ENCODE measurements at places on chromosomes 4 and X.

- DNase-seq, result no peak
Measured at GRCh38 chr4:25590171-25590570, 65.5 kb upstream of the SLC34A2 start.

DNA sequence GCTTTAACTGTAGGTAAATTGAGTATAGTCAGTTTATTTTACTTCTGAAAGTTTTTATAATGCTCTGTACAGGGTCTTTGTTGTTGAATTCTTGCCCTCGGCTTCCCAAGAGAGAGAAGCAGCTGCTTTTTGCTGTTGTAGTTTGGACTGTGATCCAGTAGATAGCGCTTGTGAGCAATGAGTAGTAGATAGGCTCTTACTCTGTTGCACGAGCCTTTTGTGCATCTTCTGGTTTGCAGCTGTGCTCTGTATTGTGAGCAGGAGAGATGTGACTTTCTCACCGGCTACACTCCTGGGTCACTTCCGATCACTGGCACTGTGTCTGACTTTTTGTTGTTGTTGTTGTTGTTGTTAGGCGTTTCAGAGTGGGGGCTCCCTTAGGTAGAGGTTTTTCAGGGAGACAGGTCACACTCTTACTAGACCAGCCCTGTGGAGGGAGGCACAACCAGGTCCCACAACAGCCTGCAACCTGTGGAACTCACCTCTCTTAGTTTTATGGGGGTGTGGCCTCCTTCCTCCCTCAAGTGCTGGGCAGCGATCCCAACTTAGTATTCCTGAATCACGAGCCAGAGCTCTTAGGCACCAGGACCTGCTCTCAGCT is 822.1 kb upstream of the GALNTL6 start:
- DNase-seq, result no peak

GRCh38 chrX:126265116-126265515 is 99.0 kb upstream of the DCAF12L2 start:
- no peak for DNase-seq

DNA sequence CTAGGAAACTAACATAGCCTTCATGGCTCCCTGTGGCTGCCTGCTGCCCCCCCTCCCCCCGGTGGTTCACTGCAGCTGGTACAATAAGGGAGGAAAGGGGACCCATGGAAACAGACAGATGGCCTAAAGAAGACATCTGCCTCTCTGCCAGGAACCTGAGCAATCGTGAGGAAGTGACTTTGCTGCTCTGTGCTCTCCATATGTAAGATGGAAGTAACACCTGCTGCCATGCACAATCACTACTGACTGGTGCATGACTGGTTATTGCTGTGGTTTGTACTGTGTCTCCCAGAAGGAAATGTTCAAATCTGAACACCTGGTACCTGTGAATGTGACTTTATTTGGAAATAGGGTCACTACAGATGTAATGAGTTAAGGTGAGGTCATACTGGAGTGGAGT is 43.6 kb downstream of the CD99L2 start:
- no peak for DNase-seq

DNA sequence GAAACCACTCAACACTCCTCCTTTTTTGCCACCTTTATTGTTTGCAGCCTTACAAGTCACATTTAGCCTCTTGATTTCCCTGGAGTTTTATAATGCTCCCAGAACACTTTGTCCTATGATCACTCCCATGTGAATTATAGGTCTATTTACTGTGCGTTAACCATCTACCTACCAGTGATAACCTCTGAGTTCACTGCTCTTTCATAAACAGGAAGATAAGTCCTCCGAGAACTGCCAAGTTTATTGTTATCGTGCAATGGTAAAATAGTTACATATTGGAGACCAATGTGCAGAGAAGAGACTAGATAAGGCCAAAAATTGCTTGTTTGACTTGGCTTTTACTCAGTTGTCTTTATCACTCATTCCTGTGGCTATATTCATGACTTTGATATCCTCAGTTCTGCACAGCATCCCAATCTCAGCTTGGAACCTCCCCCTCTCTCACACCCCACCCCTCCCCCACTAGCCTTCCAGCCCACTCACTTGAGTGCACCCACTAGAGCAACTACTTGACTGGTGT is 12.9 kb upstream of the NUDT9 start:
- no peak for DNase-seq

- DNase-seq, result no peak
Measured at GRCh38 chr4:79281566-79282359, 44.1 kb downstream of the NAA11 start.

- DNase-seq, result no peak
Measured at GRCh38 chr4:185744946-185745345, 67.0 kb downstream of the SORBS2 start.

DNA sequence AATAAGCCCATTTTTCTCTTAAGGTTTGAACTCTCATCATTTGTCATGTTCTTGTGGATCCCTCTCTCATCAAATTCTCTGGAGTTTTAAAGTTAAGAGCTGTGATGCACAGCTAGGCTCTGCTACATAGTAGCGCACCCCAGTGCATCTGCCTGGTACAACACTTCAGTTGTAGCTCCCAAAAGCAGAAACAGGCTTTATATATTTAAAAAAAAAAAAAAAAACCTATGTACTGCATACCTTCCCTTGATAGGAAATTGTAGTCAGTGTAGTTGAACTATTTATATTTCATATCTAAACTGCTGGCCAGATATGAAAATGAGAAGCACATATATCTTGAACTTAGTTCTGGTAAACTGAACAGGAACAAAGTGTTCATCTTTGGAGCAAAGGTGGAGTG is 131.4 kb downstream of the KLHL13 start:
- no peak for DNase-seq

GRCh38 chrX:97211070-97211469 is 327.4 kb downstream of the RPA4 start:
- no peak for DNase-seq

- DNase-seq, result no peak
Measured at GRCh38 chr4:6153874-6154273, 46.5 kb downstream of the JAKMIP1 start.

- DNase-seq, result no peak
Measured at GRCh38 chr4:27397886-27398285, 537.2 kb downstream of the STIM2 start.

DNA sequence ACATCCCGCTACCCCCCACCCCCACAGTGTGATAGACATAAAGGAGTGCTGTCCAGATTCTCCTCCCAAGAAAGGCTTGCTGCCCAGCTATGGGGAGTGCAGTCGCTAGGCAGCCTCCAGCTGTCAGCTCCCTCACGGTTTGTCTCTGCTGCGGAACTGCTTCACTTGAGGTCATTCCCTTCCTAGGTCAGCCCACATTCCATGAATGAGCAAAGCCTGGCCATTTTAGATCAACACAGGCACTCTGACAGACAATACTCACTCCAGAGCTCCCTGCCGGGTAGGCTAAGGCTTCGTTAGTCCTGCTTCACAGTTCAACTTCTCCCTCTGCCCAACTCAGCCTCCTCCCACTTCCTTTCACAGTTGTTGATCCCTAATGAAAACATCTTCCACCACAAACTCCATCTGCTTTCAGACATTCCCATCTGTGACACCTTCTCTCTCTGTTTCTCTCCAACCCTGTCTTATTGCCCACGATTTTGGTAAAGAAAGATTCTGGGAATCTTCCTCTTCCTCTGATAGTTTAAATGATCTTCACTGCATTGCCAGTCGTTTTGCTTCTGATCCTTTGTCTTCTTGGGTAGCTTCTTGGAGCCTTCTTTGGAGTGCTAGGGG is 318.9 kb upstream of the F9 start:
- no peak for DNase-seq

GRCh38 chr4:74933562-74934015 is 673 bp downstream of the PARM1 start:
- no peak for DNase-seq

GRCh38 chr4:42080306-42080705 is 72.1 kb downstream of the BEND4 start:
- no peak for DNase-seq

GRCh38 chr4:77538144-77538543 is 67.5 kb upstream of the CXCL13 start:
- no peak for DNase-seq

DNA sequence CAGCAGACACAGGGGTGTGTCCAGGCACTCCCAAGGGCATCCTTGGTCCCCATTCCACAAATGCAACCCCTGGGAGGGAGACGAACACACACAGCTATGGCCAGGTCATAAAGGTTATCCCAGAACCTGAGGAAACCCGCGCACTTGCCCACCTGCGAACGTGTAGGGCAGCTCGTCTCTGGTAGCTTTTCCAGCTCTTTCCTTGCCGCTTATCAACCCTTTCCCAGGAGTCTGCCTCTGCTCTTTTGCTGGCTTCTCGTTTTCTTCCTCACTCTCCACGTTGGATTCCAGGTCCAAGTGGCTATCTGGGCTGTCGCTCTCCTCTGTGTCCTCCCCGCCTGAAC is 13.5 kb downstream of the NOP14 start:
- no peak for DNase-seq

DNA sequence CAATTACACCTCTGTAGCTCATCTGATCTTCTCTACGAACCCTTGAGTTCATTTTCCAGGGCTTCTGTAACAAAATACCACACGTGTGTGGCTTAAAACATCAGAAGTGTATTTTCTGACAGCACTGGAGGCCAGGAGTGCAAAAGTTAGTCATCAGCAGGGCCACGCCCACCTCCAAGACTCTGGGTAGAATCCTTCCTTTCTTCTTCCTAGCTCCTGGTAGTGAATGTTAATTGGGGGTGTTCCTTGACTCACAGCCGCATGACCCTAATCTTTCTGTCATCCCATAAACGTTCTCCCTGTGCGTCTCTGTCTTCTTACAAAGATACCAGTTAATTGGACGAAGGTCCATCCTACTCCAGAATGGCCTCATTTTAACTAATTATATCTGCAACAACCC is 115.0 kb downstream of the TRIML1 start:
- no peak for DNase-seq

DNA sequence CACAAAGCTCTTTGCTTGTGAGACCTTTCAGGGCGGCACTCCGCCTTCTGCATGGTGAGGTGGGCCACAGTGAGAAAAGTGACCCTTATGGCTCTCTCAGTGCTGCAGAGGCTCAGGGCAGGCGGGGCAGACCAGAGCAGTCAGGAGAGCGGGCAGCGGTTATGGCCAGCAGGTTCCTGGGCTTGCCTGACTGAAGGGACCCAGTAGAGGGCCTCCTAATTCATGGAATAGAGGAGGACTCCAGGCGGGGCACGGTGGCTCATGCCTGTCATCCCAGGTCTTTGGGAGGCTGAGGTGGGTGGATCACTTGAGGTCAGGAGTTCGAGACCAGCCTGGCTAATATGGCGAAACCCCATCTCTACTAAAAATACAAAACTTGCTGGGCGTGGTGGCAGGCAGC is 91.4 kb downstream of the CLNK start:
- no peak for DNase-seq

DNA sequence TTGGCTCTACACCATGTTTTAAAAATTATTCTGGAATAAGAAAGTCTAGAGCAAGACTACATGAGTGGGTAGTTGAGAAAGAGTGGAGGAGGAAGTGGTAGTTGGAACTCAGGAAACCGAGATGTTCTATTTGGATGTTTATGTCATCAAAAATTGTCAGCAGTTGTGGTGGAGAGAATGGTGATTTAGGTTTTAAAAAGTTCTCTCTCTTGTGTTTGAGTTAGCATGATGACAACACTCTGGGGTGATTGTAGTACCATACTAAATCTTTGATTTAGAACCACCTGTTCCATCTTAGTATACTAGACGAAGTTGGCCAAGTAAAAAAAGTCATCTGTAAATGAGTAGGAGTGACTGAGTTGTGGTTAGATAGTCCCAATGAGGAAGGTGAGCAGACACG is 40.7 kb downstream of the KLHL2 start:
- no peak for DNase-seq

DNA sequence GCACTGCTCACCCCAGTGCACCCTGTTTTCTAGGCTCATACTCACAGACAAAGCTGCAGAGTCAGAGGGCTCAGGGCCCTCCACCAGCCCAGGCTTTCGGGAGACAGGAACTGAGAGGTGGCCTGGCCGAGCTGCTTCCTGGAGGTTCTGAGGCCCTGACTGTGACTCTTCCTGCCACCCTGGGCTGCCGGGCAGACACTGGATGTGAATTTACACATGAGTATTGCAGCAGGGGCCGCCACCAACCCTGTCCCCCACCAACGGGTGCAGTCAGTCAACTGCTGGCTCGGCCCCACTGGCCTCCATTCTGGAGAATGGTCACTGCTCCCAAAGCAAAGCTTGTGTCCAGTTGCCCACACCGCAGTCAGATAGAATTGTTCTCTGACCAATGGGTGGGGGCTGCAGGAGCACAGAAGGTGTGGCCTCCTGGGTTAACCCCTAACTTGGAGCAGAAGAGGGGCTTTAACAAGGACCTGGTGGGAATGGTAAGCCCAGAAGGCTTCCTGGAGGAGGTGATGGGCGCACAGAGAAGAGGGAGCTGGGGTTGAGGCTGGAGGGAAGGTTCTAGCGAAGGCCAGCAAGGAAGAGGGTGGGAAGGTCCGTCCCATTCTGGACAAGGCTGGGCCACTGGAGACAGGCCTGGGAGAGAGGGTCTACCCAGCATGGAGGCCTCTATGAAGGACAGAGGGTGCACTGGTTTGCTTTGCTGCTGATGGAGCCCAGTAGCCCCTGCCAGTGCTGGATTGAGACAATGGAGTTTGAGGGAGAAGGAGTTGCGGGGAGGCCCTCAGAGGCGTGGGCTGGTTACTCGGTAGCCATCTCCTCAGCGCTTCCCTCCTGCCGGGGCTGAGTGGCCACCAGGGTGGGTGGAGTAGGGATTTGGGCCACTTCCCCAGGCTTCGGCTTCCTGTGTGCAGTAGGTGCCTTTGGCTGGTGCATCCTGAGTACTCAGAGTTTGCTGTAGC is 135.3 kb downstream of the CPZ start:
- no peak for DNase-seq

DNA sequence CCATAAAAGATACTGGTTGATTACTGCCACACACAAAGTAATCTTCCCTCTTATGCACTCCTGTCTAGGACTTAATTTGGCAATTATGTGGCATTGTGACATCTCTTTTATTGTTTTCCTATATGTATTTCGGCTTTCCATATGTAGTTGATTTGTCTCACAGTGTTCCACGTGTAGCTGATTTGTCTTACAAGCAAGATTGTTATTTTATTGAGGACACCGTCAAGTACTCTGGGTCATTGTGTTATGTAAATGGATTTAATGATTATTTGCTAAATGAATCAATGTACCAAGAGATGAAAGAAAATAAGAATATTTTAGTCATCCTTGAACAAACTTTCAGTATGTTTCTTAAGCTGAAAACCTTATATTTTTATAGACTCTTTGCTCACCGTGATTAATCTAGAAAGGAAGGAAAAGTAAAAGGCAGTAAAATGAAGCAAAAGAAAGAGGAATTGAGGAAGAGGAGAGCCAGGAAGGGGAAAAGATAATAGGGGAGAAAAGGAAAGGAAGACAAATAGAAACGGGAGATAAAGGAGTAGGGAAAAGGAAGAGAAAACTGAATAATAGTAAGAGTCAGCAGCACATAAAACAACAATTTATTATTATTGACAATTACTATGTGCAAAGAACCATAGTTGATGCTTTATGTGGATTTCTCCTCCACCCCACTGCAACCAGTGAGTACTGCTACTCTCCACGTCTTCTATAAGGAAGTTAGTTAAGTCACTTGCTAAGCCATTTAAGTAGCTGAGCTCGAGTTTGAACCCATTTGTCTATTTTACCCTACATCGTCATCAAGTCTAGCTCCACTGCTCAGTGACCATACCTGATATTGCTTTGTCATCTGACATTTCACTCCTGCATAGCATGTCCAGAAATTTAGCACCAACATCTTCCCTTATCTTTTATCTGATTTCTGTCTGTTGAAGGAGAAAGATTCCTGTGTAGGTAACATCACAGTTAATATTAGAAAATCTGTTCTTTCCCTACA is 336.5 kb downstream of the BMPR1B start:
- DNase-seq, result no peak
